T-helper 17 cell (primary cell): ENCODE measurements at places on chromosomes 1 and 21. TPM values are rescaled to one million over a fixed set of nuclear protein-coding genes. Genes with fewer than 3 reads are reported as not detected.

The RGS8 gene
- total RNA-seq, result not detected

The CCDC190 gene
- not detected for total RNA-seq

The RIIAD1 gene
- not detected for total RNA-seq

The INSRR gene
- total RNA-seq, result not detected

The RGS16 gene
- 23.5 TPM for total RNA-seq

The OR2L2 gene
- 0.21 TPM for total RNA-seq

The NTNG1 gene
- not detected for total RNA-seq

The ALDH4A1 gene
- 1.2 TPM for total RNA-seq

The OR2T29 gene
- not detected for total RNA-seq

The C8B gene
- not detected for total RNA-seq
